ENCODE measurements at places on chromosomes 6 and 20.

- no peak for DNase-seq
These were observed 22.5 kb downstream of the SERPINB1 start for GRCh38 chr6:2819115-2819514.

DNA sequence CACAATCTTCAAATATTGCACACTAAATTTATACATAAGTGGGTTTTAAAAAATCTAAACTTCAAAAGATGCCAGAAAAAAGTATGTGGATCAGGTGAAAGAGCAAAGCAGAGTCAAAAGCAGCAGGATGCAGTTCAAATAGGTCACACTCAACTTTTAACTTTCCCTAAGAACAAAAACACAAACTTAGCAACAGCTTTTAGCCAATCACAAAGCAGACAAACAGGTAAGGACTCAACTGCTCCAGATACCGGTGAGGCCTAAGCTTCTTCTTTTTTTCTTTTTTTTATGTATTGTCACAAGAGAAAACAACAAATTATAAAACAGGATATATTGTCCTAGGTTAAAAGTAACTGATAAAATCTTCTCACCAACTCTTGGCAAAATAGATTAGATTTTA is 74.7 kb downstream of the SESN1 start:
- DNase-seq: no peak

GRCh38 chr6:126076992-126077664 is 90.8 kb downstream of the TRMT11 start:
- DNase-seq: peak; percentile 32

DNA sequence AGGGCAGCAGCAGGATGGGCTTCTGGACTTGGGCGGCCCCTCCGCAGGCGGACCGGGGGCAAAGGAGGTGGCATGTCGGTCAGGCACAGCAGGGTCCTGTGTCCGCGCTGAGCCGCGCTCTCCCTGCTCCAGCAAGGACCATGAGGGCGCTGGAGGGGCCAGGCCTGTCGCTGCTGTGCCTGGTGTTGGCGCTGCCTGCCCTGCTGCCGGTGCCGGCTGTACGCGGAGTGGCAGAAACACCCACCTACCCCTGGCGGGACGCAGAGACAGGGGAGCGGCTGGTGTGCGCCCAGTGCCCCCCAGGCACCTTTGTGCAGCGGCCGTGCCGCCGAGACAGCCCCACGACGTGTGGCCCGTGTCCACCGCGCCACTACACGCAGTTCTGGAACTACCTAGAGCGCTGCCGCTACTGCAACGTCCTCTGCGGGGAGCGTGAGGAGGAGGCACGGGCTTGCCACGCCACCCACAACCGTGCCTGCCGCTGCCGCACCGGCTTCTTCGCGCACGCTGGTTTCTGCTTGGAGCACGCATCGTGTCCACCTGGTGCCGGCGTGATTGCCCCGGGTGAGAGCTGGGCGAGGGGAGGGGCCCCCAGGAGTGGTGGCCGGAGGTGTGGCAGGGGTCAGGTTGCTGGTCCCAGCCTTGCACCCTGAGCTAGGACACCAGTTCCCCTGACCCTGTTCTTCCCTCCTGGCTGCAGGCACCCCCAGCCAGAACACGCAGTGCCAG is at the start of gene TNFRSF6B:
TNFRSF6B (plus strand) TSS at position 25 of the 729 bp plus-strand sequence; CDS start at position 141, 116 bp downstream.
- DNase-seq: no peak

DNA sequence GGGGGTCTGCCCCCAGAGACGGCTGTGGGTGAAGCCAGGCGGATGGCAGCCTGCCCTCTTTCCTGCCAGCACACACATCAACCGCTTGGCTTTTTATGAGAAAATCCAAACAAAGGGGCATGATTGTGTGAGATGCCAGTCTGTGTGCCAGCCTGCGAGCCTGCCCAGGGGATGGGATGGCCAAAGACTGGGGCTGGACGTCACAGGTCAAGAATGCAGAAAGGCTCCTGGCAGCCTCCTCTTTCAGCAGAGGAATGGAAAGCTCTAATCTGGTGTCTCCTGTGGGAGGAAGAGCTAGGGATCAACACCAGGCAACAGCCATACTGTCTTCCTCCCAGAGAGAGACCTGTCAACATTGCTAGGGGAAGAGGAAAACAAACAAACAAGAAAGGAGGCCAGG is 15.8 kb downstream of the TUBB2B start:
- no peak for DNase-seq

DNA sequence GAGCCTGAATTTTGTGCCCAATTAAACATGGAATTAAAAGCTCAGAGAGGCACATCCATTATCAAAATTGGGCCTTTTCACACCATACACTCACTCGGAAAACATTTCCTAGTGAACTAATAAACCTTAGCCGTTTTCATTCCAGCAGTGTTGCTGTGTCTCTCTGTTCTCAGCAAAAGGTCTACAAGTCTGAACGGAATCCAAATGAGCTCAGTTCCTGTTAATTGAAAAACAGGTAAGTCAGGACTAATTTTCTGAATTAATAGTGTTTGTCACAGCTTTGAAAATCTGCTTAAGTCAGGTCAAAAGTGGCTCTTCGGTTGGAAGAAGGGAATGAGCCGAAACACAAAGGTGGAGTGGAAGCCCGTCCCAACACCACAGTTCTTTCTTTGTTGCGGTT is 163.3 kb upstream of the RALGAPA2 start:
- no peak for DNase-seq

- no peak for DNase-seq
These were observed 9.2 kb downstream of the KCNG1 start for GRCh38 chr20:51013577-51014330.

DNA sequence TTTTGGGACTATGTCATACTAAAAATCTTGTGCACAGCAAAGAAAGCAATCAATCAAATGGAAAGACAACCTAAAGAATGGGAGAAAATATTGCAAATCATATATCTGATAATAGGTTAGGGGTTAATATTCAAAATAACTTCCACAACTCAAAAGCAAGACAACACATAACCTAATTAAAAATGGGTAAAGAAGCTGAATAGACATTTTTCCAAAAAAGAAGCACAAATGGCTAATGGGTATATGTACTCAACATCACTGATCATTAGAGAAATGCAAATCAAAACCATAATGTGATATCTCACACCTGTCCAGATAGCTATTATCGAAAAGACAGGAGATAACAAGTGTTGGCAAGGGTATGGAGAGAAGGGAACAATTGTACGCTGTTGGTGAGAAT is 53.0 kb downstream of the SYCP2L start:
- DNase-seq: no peak

- peak; percentile 85 for DNase-seq
These were observed 114.3 kb upstream of the BTN3A2 start for GRCh38 chr6:26250698-26251044.

DNA sequence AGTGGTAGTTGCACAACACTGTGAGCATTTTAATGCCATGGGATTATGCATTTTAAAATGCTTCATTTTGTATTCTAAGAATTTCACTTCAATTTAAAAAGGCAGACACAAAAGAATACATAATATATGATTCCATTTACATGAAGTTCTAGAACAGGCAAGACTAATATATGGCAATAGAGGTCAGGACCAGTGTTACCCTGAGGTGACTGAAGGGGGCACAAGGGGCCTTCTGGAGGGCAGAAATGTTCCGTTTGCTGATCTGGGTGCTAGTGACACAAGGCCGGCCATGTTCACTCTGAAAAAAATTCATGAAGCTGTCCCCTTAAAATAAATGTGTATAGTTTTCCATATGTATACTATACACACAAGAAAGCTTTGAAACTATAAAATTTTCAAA is 28.5 kb downstream of the TASP1 start:
- DNase-seq: no peak

GRCh38 chr6:132571774-132572173 is 1.7 kb downstream of the TAAR6 start:
- DNase-seq: no peak

- DNase-seq: peak; percentile 23
These were observed 95.4 kb upstream of the MRPS10 start for GRCh38 chr6:42313038-42313437.

DNA sequence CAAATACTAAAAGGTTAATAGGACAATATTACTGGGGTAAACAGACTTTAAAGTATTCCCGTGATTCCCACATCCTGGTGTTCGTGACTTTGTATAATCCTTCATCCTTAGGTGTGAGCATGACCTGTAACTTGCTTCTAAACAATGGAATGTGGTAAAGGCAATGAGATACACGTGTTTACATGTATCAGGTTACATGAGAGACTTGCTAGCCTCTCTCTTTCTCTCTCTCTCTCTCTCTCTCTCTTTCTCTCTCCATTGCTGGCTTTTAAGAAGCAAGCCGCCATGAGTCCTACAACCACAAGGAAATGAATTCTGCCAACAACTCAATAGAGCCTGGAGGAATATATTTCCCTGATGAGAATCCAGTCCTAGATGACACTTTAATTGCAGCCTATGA is 83.9 kb upstream of the LGSN start:
- no peak for DNase-seq
